Activated CD4-positive, alpha-beta T cell treated with anti-CD3 and anti-CD28 coated beads for 1 hour (primary cell): ENCODE measurements at places on chromosomes 1 and 21.

DNA sequence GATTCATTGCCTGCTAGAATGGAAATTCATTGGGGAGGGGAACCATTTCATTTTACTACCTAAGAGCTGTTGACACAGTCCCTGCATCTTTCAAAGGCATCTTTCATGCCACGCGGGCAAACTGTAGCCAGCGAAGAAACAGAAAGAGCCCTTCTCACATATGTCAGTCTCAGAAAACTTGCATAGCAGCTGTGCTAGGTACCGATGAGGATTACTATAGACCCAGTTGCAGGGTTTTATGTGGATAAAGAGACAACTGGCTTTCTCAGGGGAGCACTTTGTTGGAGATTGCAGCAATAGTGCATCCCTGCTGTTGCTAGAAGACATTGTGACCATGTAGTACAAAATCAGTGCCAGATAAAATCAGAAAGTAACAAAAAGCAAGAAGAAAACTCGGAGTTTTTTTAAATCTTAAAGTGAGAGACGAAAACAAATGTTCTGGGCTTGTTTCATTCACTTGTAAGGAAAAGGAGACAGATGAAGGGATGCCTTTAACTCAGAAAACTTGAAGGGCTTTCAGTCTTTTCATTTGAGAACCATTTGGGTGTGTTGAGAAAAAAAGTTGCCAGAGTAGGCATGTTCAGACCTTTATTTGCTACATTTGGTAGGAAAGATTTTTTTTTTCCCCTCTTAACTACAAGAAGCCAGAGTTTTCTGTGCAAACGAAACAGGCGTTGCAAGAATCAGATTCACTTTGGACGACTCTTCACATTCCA, 804.1 kb downstream of the USP25 start:
- DNase-seq: no peak

DNA sequence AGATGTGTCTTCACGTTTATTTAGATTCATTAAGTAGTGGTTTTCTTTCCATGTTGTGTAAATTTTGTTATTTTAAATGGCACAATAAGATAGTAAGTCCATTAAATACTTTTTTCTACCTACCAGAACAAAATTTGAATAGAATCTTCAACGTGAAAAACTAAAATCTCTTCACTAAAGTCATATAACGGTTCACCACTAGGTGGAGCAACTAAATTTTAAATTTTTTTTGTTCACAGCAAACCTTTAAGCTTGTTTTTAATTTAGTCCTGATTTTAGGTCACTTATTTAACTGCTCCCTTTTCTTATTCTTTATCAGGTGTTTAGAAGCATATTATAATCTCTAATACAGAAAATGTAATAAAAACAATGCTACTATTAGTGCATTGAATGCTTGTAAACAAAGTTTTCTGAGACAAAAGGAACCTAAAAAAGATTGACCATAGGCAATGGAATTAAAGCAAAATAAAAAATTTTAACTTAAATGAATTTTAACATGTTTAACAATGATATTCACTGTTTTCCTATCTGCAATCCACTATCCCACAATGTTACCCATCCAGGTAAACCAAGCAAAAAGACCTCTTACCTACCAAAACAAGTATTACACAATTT, 28.3 kb upstream of the PKN2 start:
- no peak for DNase-seq

DNA sequence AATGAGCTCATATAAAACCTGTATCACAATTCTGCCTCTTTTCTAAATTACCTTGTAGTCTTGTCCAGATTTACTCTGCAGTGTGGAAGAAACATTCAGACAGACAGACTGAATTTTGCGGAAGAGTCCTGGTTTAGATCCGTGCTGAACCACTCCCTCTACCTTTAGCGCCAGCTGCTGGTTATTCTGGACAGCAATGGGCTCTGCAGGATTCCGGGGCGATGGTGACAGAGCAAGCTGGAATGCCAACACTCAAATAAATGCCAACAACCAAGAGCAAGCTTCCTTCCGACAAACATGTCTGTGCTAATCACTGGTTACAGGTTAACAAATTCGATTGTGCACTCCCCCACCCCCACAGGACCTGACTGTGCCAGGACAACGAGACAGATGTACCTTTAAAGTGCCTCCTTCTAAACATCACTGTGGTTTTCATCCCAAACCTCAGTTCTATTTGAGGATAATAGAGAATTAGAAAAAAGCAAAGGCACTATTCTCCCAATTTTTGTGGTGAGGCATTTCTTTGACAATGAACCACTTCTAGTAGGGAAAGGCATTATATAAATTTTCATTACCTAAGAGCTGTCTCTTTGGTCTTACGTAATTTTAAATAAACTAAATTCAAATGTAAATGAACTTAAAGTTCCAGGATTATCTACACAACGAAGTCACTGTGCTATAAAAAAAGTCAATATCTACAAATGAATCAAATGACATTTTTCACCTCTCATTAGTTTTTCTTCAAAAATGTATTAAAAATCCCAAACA, 90.4 kb downstream of the INTS7 start:
- no peak for DNase-seq

GRCh38 chr1:33745942-33746341, 117.9 kb upstream of the HMGB4 start:
- DNase-seq: no peak

DNA sequence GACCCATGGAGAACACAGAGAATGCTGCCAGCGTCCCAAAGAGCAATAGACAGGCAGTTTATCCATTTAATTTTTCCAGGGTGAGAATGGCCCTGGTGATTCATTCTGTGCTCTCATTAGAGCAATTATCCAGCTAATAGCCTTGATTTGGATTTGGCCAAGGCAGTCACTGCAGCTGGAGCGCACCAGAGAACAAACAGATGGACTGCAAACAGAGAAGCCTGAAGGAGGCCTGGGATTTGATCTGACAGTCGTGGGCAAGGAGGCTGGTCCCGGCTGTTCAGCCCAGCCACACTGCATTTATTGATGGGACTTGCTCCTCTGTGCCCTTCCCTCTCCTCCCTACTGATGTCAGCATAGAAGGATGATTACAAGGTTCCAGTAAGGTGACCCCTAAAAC, 353.9 kb upstream of the C1orf174 start:
- no peak for DNase-seq

DNA sequence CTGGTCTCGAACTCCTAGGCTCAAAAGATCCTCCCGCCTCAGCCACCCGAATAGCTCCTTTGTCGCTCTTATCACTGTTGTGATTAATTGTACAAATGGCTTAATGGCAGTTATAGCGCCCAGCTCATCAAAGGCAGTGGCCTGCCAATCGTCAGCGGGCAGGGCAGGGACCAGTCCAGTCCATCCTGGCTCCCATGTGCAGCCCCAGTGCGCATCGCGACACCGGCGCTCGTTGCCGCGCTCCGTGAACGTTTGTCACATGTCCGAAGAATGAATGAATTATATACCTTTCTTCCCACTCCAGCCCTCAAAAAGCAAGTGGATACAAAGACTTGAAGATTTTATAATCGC, 18.4 kb downstream of the MTX1 start:
- DNase-seq: no peak

- DNase-seq: no peak
These were observed 6.6 kb downstream of the HEYL start for GRCh38 chr1:39632682-39633417.

DNA sequence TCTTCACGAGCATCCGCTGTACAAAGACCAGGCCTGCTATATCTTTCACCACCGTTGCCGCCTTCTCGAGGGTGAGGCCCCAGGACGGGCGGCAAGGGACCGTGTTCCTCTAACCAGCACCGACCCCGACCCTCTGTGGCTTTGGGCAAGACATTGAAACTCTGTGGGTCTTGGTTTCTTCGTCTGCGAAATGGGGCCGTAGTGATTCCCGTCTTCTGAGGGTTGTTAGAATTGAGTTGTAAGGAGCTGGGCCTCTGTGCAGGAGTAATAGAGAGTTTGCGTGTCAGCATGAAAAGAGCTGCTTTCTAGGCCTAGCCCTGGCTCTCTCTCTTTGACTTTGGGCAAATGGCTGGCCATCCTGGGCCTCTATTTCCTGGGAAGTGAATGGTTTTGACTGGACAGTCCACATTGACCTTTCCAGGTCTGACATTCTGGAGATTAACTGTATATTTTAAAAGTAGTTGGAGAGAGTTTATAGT, 591 bp downstream of the MRPL37 start:
- no peak for DNase-seq

GRCh38 chr1:198775606-198776005, 136.8 kb downstream of the PTPRC start:
- DNase-seq: no peak

GRCh38 chr1:235304549-235305451, 23.2 kb downstream of the ARID4B start:
- no peak for DNase-seq

DNA sequence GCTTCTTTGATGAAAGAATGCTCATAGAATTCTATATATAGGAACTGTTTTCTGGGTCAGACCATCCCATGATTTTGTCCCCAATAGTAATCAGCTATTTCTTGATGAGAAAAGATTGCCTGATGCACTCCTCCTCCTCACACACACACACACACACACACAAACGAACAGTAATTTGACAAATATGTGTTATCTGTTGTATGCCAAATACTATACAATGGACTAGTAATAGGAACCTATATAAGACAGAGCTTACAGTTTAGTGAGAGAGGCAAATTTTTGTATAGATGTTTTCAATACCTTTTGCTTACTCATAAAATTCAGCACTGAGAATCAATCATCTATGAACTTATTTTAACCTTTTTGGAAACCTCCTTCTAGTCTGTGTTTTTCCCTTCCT, 76.8 kb downstream of the PLA2G4A start:
- no peak for DNase-seq

GRCh38 chr1:156162430-156163037, 9.1 kb downstream of the SEMA4A start:
- no peak for DNase-seq

DNA sequence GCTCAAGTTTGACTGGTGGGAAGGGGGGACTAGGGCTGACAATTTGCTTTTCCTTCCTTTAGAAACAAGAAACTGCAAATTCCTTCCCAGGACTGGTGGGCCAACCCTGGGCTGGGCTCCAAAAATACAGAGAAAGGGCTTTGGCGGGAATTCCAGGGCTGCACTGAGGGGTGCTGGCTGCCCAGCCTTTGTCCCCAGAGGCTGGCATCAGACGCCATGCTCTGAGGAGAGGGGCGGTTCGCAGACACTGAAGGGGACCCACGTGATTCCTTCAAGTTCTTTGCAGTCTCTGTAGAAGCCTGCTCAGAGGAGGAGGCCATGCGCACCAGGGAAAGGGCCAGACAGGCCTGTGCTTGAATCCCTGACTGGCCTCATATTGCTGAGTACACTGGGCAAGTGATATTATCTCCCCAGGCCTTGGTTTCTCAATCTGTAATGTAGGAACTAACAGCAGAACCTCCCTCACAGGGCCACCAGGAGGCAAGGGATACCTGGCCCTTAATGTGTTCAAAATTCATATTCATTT, 119.5 kb downstream of the EPHB2 start:
- DNase-seq: no peak

DNA sequence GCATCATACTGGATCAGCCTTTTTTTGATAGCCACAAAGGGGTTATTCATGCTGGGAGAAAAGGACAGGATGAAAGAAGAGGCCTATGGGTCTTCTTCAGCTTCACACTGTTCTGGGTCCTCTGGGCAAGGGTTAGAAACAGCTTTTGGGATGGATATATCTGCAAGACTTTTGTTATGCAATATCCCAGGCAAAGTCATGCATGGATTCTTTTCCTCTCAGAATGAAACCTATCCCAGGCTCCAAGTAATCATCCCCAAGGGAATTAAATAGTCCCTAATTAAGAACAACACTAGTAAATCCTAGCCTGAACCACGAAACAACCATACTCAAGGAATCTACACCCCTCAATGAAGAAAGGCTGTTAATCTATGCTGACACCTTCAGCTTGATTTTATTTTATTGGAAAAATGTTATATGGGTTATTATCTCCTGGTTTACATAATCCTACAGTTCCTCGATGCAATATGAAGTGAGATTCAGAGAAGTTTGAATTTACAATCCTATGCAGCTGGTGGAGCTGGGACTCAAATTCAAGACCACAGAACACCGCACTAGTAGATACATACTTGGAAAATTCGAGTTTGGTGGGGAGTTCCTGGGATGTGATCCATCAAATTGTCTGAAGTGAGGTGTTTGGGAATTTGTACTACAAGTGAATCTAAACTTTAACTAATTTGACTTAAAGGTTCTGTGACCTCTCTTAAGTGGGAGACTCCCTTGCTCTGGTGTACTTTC, 338.6 kb downstream of the TBX15 start:
- no peak for DNase-seq

- DNase-seq: no peak
These were observed 64.8 kb upstream of the ATP1A1 start for GRCh38 chr1:116308276-116308675.

DNA sequence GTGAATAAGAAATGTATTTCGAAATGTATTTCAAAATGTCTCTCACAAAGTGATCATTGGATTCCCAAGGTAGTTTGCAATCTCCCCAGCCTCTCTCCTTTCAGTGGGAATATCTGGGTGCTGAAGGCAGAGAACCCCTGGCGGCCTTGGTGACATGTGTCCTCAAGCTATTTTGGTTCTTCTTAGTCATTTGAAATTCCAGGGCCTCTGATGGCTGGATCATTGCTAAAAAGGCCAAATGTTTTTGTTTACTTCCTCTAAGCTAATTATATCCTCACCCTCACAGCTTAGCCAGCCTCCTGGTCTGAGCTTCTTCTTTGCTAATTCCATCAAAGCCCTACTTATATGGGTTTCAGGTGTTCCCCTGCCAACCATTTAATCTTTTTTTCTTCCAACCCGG, 71.2 kb downstream of the LRRC40 start:
- no peak for DNase-seq

- no peak for DNase-seq
These were observed 173.3 kb upstream of the FOXD3 start for GRCh38 chr1:63148825-63149645.

DNA sequence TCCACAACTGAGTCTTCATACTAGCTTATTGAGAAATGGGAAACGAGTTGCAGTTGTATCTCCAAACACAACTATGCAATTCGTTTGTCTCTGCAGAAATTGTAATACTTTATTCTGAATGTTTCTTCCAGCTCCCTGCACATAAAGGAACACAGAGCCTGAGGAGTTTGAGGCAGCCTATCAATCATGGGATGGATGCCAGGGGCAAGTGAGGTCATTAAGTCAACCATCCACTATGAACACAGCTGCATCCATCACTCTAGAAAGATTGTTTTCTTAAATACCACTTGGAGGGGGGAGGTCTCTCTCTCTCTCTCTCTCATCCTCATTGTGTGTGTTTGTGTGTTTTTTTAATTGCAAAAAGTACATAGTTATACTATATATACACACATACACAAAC, 2.9 kb upstream of the PSMB2 start:
- no peak for DNase-seq

DNA sequence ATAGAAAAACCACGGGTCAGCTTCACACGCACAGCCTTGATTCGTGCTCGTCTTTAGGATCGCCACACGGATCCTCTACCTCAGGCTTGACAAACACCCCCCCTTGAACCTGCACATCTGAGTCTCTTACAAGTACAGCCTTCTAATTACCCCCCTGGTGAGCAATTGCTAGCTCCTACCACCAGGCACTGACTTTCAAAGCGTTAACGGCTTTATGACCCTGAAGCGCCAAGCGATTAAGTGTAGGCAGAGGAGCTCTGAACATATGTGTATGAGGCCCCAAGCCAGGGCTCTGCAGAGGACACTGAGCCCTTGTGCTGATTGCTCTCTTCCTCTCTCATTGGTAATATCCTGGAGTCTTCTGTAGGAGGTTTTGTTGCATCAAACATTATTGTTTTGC, 55.7 kb upstream of the EPHA8 start:
- DNase-seq: no peak

GRCh38 chr21:36877741-36878140, 88.7 kb downstream of the HLCS start:
- DNase-seq: no peak

- DNase-seq: no peak
These were observed 4.1 kb downstream of the NUAK2 start for GRCh38 chr1:205317311-205317917.

- no peak for DNase-seq
These were observed 1106.6 kb upstream of the B3GALT2 start for GRCh38 chr1:194292966-194293365.
